NCI-H2171 treated with DMSO at 0.1 percent for 48 hours (cell line): ENCODE measurements at places on chromosomes 7 and 10.

DNA sequence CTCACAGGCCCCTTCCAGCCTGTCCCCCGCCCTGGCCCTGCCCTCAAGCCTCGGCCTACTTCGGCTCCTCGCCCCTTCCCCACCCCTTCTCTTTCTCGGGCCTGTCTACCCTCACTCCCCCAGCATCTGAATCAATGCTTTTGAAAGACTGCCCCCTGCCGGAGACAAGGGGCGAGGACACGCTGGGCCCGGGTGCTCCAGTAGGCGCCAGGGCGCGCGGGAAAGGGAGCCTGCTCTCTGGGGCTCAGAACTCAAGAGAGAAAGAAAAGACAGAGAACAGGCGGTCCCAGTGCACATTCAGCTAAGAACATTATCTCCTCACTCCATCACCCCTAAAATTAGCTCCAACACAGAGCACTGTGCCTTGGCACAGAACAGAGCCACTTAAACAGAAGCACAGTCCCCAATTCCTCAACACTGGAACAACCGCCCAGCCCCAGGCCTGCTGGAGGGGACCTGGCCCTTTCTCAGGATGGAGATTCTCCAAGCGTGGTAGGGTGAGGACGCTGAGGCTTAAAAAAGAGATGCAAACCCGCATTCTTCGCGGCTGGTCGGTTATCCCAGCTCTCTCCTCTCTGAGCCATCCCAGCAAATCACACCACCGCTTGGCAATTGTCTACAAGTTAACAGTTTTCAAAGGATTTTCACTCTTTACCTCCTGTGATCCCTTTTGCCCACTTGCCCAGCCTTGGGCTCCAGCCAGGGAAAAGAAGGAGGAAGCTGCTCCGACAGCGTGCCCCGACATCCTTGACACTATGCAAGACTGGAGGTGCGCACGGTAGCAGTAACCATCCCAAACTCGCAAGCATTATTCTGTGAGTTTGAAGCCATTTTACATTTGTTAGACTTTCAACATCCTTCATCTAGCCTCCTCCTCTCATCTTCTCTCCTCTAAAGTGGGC, 2.1 kb downstream of the GIGYF1 start:
- DNase-seq: peak; percentile 44

DNA sequence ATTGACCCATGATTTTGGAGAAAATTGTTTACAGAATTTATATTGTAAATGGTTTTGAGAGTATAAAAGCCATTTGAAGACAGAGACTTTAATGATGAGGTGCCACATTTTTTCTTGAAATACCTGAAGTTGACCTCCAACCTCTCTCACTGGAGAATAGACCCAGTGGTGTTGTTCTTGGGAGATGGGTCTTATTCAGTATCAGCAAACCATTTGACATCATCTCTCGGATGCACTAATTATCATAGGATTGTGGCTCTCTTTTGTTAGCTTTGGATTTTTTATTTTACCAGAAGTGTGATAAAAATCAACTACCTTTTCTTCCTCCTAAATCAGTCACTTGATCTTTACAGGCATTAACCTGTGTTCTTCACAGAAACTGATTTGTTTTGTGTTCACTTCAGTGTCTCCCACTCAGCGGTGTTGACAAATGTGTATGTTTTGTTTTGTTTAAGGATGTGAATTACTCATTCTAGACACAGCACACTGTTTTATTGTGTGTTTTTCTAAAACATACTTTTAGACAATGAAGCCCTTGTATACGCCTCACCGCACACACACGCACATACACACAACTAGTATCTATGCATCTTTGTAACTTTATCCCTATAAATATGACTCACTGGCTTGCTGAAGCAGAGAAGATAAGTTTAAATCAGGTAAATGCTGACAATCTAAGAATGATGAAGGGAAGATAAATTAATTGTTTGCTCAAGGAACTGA, 455.6 kb downstream of the INHBA start:
- DNase-seq: peak; percentile 53

- DNase-seq: no peak
These were observed 30.1 kb downstream of the SFMBT2 start for GRCh38 chr10:7380704-7381241.

- DNase-seq: no peak
These were observed 30.6 kb upstream of the PFKFB3 start for GRCh38 chr10:6171881-6172695.

- no peak for DNase-seq
These were observed 54.4 kb downstream of the ITGB8 start for GRCh38 chr7:20385126-20385525.

DNA sequence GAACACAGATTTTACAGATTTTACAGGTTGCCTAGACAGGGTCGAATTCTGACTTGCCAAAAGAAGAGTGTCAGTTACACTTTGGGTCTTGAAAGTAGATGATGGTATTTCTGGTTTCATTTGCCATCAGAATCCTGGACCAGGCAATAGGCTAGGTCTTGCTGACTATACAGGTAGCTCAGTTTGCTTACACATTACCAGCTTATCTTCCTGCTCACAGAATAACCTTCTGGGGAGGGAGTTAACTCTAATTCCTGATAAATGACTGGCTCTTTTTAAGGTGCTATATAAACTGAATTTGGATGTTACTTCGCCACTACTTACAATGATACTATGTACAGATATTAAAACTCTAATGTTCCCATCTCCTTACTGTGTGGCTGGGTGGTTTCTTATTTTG, 39.8 kb downstream of the GBF1 start:
- DNase-seq: no peak

GRCh38 chr7:32378988-32379387, 111.2 kb downstream of the LSM5 start:
- DNase-seq: no peak

GRCh38 chr10:67657775-67658174, 38.2 kb downstream of the CTNNA3 start:
- no peak for DNase-seq

GRCh38 chr7:20741801-20742200, 44.9 kb downstream of the SP8 start:
- no peak for DNase-seq

- DNase-seq: no peak
These were observed 150.9 kb downstream of the MBL2 start for GRCh38 chr10:52621635-52622079.

- no peak for DNase-seq
These were observed 2.5 kb upstream of the CYP26C1 start for GRCh38 chr10:93058139-93058538.

DNA sequence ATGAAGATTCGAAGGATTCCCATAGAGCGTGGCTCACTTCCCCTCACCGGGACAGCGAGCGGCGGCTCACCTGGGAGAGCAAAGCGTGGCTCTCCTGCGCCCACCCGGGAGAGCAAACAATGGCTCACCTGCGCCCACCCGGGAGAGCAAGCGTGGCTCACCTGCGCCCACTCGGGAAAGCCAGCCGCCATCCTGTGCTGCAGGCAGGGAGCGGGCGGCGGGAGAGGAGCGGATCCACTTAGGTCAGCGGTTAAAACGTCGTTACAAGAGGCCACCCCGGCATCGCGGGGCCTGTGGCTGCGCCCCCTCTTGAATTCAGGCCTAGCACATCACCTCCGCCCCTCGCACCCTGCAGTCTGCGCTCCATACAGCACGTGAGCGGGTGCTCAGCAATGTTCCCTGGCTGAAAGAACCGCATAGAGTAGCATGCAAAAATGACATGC, 461 bp upstream of the FIGNL1 start:
- DNase-seq: peak; percentile 64

GRCh38 chr10:124743191-124744101, 732 bp downstream of the FAM53B start:
- DNase-seq: no peak

GRCh38 chr7:103803631-103804030, 185.8 kb downstream of the RELN start:
- no peak for DNase-seq

DNA sequence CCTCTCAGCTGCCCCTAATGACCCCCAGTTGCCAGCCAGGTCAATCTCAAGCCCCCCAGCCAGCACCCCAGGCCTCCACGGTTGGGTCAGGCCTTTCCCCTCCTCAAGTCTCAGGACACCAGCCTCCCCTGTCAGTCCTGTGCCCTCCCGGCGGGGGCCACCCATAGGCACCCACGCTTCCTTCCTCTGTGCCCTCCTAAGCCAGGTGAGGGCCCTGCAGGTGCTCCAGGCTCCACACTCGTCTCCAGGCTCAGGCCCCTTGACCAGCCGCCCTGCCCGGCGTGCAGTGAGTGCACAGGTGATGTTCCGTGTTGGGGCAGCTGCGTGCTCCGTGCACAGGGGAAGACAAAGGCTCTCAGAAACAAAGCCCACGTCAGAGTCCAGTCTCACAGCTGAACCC, 26.8 kb upstream of the ADGRA1 start:
- DNase-seq: no peak

- peak; percentile 62 for DNase-seq
These were observed 62.3 kb upstream of the LBX1 start for GRCh38 chr10:101291331-101292193.

DNA sequence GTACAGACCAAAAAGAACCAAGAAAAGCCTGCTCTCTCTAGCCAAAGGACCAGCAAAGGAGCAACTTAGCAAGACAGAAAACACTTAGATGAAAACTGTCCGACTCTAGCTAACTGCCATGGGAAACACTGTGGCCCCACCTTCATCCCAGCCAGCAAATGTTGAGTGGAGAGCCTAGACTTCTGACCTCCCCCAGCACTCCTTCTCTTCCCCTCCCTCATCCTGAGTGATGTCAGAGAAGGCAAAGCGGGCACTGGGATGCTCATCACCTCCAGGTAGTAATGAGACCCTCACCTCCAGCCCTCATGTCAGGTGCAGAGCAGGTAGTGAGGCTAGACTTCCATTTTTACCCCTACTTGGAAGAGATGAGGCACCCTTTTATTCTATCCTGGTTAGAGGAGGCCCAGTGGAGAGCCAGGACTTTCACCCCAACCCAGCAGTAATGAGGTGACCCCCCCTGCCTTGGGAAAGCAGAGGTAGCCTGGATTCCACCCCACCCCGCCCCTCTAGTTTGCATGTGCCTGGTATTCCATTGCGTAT, 16.9 kb downstream of the CUZD1 start:
- no peak for DNase-seq

DNA sequence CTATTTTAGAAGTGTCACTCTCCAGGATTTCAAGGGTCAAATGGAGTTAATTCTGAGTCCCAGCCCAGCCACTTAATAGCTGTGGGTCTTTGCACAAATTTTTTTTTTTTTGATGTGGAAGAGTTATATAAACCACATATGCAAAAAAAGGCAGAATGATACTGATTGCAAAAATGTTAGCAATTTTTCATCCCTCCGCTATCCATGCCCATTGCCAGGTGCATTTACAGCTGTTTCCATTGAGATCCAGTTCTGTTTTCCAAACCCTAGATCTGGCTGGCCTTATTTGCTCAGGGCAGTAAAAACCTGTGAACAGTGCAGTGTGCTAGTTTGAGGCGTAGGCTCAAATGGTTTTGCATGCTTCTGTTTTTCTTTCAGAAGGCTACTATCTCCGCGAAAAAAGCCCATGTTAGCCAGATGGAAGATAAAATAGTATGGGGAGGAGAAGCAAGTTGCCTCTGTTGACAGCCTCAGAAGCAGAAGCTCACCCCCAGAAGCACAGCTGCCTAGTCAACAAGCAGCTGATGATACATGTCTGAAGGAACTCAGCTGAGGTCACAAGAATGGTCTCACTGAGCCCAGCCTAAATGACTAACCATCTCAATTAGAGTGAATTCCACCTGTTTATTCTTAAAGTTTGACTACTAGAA, 997 bp upstream of the ZNF138 start:
- DNase-seq: no peak

DNA sequence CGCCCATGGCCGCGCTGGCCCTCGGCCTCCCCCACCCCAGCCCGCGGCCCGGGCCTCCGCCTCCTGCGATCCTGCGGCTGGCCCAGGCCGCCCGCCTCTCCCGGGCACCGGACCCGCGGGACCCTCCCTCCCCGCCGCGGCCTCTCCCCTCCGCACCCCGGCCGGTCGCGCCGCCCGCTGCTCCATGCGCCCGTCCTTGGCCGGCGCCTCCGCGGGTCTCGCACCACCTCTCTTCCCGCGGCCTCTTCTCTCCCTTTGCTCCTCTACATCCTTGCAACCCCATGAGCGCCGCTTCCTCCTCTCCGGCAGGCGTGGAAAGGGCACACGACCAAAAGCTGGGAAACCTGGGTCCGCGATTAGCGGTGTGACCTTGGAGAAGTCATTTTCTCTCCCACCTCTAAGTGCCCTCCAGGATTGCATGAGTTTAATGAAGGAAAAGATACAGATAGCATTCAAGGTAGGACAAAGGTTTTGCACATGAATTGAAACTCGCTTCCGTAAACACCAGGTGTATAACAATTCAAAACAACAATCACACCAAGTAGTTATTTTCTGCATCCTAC, 448 bp upstream of the SRPK2 start:
- peak; percentile 55 for DNase-seq

DNA sequence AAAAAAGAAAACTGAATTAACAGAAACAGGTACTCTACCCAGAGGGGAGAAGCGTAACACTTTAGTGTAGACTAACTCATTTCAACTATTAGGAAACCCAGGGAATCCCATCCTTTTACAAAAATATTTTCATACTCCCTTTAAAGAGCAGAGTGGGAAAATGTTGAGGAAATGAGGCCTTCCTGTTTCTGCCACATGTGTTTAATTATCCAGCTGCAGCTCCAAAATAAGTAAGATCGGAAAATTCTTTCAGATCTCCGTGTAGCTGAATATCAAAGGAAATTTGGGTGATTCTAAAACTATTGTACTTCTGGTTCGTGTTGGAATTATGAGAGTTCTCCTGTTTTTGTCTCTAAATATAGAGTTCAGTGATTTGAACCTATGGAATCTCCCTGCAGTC, 58.0 kb upstream of the CAV2 start:
- no peak for DNase-seq

- no peak for DNase-seq
These were observed 200.0 kb downstream of the ZMYND11 start for GRCh38 chr10:335151-335800.

DNA sequence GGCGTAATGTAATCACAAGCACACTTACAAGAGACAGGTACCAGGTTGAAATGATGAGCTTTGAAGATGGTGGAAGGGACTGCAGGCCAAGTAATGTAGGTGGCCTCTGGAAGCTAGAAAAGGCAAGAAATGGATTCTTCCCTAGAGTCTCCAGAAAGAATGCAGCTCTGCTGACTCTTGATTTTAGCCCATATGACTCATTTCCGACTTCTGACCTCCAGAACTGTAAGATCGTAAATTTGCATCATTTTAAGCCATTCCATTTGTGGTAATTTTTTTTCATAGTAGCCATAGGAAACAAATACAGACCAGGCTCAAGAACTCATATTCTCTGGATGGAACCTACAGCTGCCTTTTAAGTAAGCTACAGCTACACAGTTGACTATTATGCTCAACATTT, 315.5 kb downstream of the MAGI2 start:
- DNase-seq: no peak

- no peak for DNase-seq
These were observed 315.7 kb downstream of the EXOC4 start for GRCh38 chr7:133568544-133568943.

GRCh38 chr10:78727251-78727650, 341.5 kb upstream of the ZMIZ1 start:
- DNase-seq: peak; percentile 37

DNA sequence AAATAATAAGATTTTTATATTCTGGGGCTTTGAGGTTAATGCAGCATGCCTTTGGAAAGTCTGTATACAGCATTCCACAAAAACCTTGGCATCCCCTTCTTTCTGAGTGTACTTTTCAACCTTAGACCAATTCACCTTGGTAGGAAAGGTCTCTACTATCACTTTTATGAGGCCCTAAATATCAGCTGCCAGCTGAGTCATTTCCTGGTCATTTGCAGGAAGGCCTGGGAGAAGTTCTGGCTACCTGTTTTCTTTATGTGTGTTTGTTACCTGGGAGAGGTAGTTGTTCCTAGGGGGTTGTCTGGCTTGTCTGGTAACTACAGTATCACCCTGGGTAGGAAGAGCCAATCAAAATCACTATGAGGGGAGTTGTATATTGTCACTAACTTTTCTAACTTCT, 4.1 kb downstream of the SPAM1 start:
- no peak for DNase-seq
